Dorsolateral prefrontal cortex (tissue), 122 donors: ENCODE measurements at places on chromosomes 5 and 9.

DNA sequence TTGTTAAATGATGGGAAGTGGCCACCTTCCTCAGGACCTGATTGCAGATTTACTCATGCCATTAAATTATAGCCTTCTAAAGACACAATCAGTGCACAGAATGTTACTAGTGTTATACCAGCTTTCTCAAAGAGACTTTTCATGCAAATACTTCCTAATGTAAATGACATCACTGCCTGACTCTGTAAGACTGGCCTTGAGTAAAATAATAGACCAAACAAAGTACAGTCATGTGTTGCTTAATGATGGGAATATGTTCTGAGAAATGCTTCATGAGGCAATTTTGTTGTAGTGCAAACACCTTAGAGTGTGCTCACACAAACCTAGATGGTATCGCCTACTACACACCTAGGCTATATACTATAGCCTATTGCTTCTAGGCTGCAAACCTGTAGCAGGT, 17.0 kb upstream of the C1QTNF3 start:
- DNase-seq = no peak

- no peak for DNase-seq
Measured at GRCh38 chr5:102678267-102679058, 76.6 kb upstream of the PAM start.

DNA sequence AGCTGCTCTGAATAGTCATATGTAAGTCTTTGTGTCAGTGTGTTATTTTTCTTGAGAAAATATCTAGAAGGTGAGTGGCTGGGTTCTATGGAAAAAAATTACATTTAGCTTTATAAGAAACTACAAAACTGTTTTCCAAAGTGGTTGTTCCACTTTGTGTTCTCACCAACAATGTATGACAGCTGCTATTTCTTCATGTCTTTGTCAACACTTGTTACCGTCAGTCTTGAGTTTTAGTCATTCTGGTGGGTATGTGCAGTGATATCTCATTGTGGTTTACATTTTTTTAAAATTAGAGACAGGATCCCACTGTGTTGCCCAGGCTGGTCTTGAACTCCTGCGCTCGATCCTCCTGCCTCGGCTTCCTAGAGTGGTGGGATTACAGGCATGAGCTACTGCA, 246.4 kb downstream of the PJA2 start:
- DNase-seq = no peak

DNA sequence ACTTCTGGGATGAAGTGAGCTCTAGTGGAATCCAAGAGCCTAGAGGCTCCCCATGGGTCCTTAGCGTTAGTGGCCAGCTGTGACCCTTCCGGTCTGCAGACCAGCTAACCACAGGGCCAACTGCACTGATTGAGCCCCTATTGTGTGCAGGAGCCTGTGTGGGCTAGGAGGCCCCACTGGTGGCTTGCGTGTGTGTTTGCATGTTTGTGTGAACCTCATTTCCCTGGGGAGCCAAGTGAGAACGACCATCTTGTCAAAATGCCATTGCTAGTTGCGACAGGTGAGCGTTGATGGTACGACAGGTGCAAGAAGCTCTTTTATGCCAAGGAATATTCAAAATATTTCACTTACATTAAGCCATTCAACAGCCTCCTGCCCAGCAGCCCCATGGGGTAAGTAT, 44.1 kb upstream of the ANKRD33B start:
- DNase-seq = no peak

- DNase-seq = no peak
Measured at GRCh38 chr9:122134822-122135528, 24.6 kb downstream of the NDUFA8 start.

- DNase-seq = no peak
Measured at GRCh38 chr5:142904416-142904815, 134.2 kb downstream of the ARHGAP26 start.
